ENCODE measurements at places on chromosomes 3 and 15.

GRCh38 chr3:155079468-155079745, 712 bp upstream of the MME start:
- no peak for DNase-seq

- DNase-seq = no peak
Observed at GRCh38 chr15:36585774-36586173, 6.3 kb downstream of the CDIN1 start.

- DNase-seq = no peak
Observed at GRCh38 chr15:20351448-20351971, 190.1 kb downstream of the GOLGA6L6 start.

DNA sequence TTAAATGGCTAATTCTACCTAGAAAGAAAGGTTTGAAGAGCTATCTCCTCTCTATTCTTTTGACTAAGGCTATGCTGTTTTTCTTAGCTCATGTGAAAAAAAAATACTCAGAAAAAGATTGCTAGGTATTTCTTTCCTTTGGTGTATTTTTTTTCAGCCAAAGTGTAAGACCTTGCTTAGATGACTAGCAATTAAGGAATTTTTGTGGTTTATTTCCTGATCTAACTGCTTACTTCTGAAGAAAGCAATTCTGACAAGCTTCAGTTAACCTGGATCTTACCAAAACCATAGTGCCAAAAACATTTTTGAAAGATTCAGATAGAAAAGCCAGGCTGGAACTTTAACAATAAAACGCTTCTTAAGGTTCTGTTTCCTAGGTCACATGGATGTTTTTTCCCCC, 315.6 kb downstream of the SOX2 start:
- no peak for DNase-seq

Measured in activated T-cell treated with anti-CD3 and anti-CD28 coated beads for 1 hour (primary cell).